ENCODE measurements at places on chromosomes 12 and 14.

- DNase-seq = no peak
Measured at GRCh38 chr14:58285132-58285531, 13.2 kb upstream of the ARID4A start.

DNA sequence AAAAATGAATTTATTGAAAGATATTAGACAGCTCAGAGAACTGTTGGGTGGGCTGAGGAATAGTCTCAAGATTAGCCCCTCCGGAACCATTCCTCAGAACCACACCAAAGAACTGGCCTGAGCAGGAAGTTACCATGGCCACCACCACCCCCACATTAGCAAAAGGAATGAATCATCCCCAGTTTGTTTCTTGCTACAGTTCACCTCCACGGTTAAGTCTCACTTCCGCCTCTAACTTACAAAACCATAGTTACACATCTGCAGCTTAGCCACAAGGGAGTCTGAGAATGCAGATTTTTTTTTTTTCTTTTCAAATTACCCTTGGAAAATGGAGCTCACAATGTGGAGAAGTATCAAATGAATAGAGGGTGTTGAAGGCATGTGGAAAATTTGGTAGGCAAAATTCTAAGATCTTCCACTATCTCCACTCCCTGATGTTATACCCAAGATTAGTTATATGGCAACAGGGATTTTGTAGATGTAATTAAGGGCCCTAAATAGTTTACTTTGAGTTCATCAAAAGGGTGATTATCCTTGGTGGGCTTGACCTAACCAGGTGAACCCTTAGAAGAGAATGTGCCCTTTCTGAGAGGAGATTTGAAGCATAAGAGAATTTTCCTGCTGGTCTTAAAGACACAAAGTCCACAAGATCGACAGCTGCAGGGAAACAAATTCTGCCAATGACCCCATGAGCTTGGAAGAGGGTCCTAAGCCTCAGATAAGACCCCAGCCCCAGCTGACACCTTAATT is 129.8 kb upstream of the KRR1 start:
- DNase-seq = peak; percentile 86

- peak; percentile 42 for DNase-seq
Measured at GRCh38 chr14:67986131-67986841, 166.7 kb downstream of the RAD51B start.

DNA sequence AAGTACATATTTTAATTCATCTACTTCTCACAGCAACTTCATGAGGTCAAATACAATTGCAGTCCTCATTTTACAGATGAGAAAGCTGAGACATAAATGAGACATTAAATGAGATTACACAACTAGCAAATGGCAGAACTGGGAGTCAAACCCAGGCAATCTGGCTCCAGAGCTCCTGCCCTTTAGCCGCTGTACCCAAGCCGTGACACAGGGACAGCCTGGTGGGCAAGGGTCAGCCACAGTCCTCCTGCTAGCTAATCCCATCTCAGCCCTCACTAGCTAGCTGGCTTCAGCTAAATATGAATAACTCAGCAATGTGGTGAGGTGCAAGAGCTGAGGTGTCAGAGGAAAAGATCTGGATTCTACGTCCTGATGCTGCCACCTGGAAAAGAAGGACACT is 54.8 kb downstream of the NINJ2 start:
- DNase-seq = no peak

GRCh38 chr12:92472201-92472600 is 230.6 kb upstream of the PLEKHG7 start:
- peak; percentile 75 for DNase-seq

DNA sequence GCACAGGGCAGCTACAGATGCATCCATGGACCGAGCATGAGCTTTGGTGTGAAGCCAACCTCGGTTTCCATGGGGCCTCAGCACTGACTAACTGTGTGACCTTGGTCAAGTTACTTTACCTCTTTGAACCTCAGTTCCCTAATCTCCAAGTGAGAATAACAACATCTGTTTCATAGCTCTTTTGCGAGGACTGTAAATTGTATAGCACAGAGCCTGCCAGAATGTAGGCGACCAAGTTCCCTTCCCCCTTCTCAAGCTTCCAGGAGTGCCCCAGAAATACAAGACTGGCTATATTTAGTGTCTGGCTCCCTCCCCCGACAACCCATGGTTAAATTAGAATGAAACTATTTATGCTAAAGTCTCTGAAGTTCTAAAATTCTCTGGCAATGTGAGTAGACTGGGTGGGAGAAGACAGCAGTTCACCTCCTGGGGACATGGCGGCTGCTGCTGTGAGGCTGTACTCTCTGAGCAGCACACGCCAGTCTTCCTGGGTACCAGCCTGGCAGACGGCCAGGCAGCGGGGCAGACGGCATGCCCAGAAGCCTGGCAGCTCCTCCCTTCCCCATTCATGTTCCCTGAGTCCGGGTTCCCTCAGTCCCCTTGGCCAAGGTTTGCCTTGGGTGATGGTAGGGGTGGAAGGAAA is 22.0 kb upstream of the TMED10 start:
- no peak for DNase-seq

GRCh38 chr12:14951851-14952250 is 9.6 kb downstream of the ARHGDIB start:
- no peak for DNase-seq

- DNase-seq = peak; percentile 94
Measured at GRCh38 chr12:100058482-100059029, 73.8 kb upstream of the ANKS1B start.

GRCh38 chr12:99131751-99132199 is 486.7 kb downstream of the APAF1 start:
- no peak for DNase-seq

DNA sequence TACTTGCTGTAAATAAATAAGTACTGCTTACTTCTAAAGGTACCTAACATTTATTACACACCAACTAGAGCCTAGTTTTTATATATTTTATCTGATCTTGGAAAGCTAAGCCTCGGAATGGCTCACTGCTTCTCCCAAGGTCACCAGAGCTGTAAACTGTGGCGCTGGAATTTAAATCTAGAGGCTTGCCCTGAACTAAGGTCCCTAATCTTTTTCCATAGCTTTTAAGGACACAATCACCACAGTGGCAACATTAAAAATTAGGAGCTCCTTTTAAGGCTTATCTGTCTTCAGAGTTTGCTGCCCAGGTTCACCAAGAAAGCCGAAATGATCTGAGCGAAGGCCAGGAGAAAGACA is 670 bp downstream of the CCNB1IP1 start:
- DNase-seq = peak; percentile 14

GRCh38 chr14:64649383-64649998 is 54.7 kb upstream of the PLEKHG3 start:
- DNase-seq = no peak

DNA sequence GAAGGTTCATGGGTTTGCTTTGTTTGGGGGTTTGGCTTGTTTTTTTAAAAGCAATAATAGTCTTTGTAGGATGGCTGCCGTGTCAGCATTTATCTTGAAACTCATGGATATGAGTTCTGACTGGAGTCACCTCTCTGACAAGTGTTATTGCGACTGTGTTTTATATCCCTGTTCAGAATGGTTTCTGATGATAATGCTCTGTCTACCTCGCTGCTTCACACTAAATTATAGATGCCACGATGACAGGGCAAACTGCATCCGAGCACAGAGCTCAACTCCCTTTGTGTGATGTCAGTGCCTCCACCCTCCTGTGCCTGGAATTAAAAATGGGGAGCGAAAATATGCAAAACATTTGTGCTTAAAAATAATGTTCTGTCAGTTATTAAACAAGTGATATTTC is 250.8 kb downstream of the EGLN3 start:
- no peak for DNase-seq

DNA sequence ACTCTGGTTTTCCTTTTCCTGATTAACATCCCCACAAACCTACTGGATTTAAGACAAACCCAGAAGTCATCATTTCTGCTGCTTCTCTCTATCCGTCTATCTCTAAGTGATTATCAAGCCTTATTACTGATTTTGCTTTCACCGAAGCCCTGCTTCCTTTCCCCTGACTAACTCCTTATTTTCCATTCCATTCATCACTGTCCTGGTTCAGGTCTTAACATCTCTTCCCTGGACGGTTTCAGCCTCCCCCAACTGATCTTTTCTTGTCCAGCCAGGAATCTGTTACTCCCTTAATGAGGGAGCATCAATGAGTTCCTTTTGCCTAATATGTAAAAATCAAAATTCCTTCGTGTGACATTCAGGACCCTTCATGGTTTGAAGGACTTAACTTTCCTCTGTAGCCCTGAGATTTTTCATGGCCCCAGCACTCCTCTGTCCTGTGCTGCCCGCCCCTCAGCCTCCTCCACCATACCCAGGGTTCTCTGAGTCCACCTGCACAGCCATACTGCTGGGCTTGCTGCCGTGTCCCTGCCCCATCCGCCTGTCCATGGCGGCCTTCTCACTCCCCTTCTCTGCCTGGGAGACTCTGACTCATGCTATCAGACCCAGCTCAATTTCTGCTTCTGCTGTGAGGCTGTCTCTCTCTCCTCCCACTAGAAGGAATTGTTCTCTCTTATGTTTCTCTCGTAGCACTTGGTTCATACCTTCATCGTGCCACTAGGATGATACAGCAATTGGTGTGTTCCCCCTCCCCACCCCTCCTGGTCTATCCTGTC is 167.8 kb upstream of the HIF1A start:
- peak; percentile 85 for DNase-seq

DNA sequence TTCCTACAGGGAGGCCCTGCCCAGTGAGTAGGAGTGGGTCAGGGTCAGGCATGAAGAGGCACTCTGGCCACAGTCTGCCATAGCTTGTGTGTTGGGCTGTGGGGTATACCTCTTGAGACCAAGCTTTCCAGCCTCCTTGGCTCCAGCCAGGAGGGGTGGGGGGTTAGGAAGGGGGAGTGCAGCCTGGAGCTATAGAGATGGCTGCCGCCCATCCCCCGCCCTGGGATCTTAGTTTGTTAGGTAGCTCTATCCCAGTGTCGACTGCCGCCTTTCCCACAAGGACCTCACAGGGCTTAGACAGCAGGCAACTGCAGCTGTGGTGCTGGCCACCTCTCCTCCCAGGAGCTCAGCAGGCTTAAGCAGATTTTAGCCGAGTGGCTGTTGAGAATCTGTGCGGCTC is 216.4 kb downstream of the PLCZ1 start:
- no peak for DNase-seq

- no peak for DNase-seq
Measured at GRCh38 chr14:50935126-50936015, 8.9 kb downstream of the PYGL start.
